ENCODE measurements at places on chromosomes 1 and 21.
A peak's percentile ranks its signal among the peaks of the same experiment; 100 is the strongest.

GRCh38 chr1:67540025-67540732 is 110.0 kb upstream of the SERBP1 start:
- no peak for DNase-seq

DNA sequence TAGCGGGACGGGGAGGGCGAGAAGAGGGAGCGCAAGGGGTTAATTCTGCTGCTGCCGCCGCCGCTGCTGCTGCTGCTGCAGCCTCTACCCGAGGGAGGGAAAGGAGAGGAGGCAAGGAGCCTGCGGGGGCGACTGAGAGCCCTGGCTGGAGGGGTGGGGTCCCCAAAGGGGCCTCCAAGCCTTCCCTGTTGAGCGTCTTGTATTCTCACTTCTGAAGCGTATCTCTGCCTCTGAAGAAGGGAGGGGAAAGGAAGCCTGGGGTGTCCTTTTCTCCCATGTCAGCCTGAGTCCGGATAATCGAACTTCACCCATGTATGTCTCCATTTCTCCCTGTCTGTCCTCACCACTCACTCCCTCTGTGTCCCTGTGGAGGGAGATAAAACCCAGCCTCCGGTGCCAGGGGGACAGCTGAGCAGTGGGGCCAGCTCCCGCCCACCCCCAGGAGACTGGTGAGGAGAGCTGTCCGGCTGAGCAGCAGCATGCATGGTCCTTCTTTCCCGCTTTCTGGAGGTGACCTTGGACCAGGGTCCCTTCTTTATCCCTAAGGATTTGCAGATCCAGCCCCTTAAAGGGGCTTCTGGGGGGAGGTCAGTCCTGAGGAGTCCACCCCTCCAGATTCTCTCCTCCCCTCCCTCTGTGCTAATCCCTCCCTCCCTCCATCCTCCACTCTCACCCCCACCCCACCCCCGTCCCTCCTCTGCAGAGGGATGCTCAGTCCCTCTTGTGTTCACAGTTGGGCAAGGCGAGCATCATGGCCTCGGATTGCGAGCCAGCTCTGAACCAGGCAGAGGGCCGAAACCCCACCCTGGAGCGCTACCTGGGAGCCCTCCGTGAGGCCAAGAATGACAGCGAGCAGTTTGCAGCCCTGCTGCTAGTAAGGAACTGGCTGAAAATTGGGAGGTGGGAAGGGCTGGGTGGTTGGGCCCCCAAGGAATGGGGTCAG is 1.0 kb downstream of the NCDN start:
- peak; percentile 21 for DNase-seq

- no peak for DNase-seq
Observed at GRCh38 chr1:180193141-180194047, 36.7 kb upstream of the LHX4 start.

DNA sequence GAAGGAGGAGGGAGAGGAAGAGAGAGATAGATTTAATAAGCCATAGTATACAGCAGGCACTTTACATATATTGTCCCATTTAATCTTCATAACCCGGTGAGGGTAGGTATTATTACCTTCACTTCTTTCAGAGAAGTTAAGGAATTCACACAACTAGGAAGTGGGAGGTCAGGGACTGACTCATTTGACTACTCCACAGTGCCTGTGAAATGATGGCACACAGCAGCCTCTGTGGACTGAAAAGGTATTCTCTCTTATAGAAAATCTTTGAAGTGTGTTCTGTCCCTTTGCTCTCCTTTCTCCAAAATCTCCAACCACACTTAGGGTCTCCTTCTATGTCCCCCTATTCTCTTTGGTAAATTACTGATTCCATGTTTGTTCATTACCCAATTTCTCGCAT is 23.9 kb downstream of the PALMD start:
- no peak for DNase-seq

DNA sequence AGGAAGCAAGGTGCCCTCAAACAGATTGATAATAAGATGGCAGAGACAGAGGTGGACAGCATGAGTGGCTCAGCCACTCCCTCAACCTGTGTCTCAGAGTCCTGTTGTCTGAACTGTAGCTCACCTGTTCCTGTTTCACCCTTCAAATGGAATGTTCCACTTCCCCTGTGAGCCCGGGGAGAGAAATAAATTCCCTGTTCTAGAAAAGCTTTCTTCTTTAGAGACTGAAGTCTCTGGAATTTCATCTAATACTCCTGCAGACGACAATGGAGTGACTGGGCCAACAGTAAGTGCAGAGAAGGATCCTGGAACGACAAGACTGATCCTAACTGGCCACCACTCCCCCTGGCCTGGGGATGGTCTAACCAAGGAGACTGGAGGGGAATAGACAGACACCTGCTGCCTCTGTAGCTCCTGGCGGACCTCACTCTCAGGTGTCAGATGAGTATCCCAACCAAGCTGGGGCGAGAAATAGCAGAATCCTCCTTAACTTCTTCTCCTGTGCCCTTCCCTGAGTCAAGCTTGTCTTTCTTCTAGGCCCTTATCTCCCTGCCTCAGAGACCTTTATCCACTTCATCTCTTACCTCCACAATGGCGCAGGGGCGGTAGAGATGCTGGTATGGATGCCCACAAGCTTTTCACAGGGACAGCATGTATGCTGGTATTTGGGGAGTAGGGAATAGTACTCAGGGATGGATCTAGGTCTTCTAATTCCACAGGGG is 45.4 kb downstream of the PLEKHA6 start:
- DNase-seq = no peak

DNA sequence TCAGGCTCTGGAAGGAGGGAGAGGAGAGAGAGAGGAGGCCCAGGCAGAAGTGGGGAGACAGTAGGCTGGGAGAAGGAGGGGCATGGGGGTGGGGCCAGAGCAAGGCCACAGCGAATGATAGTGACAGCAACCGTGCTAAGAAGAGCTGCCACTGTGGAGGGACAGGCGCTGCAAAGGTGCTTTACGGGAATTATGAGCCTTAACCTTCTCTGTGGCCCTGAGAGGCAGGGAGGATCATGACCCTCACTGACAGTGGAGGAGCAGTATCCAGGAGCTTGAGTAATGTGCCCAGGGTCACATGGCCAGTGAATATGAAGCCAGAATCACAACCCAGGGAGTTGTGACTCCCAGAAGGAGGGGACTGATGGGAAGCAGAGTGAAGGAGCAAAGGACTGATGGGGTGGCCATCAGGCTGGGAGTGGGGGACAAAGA is 53.4 kb upstream of the RPL11 start:
- no peak for DNase-seq

DNA sequence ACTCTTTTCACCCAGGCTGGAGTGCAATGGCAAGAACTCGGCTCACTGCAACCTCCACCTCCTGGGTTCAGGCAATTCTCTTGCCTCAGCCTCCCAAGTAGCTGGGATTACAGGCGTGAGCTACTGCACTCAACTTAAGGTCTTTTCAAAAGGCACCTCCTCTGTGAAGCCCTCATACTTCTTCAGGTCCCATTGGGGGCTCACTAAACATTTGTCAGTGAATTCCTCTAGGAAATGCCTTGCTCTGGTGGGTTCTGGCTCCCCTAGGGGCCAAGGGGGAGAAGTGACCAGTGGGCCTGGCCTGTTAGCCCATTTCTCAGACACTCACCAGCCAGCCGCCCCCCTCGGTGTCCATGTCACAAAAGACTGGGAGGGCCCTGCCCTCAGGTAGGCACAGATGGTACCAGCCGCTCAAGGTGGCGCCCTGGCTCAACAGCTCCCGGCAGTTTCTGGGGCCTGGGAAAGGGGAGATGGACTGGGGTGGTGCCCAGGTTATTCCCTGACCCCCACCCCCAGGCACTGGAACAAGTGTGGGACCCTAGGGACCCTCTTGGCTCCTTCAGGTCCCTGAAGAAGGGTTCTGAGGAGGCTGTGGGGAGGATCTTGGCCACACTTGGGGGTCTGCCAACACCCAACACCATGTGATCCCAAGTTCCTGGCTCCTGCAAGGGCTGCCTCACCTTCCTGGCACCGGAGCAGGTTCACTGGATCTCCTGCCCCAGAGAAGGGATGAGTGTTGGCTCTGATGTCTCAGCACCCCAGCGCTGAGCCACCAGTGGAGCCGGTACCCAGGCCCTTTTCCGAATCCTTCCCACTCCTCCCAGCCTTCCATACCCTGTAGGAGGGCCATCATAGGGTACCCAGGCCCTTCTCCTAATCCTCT is 1.6 kb downstream of the FCN3 start:
- DNase-seq = no peak

DNA sequence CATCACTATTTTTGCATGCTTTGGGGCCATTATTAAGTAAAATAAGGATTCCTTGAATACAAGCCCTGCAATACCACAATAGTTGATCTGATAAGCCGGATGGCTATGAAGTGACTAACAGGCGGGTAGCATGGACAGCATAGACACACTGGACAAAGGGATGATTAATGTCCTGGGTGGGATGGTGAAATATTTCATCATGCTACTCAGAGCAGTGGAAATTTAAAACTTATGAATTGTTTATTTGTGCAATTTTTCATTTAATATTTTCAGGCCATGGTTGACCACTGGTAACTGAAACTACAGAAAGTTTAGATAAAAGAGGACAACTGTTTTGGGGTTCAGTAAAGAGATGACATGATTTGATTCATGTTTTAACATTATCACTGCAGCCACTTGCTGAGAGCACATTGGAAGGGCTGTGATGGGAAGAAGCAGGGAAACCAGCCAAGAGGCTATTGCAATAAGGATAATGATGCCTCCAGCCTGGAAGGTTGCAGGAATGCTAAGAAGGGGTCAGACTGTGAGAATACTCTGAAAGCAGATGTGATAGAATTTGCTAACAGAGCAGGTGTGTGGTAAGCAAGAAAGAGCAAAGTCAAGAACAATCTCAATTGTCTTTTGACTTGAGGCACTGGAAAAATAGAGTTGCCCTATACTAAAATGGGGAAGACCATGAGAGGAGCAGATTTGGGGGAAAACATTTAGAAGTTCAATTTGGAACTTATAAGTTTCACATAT is 62.5 kb upstream of the TNFSF4 start:
- DNase-seq = no peak

All from CD4-positive, CD25-positive, alpha-beta regulatory T cell (primary cell).